ENCODE measurements at places on chromosomes 4 and X.
A peak's percentile ranks its signal among the peaks of the same experiment; 100 is the strongest.

DNA sequence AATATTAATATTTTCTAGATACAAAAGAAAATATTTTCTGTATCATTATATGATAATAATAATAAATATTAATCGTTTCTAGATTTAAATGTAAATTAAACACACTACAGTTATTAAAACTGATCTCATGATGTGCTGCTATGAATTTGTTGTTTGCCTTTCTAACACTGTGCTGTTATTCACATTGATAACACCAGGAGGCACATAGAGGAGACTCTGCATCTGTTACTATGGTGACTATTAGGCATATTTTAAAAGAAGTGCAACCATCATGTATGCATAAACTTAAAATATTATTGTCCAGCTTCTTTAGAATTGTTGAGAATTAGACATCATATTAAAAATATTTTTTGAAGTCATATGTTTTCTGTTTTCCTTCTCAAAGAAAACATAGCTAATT, 11.8 kb upstream of the PDGFC start:
- DNase-seq, result no peak

- DNase-seq, result no peak
These were observed 474.4 kb downstream of the RAPGEF2 start for GRCh38 chr4:159577241-159577640.

GRCh38 chr4:167290678-167291077, 56.4 kb upstream of the SPOCK3 start:
- DNase-seq, result no peak

- no peak for DNase-seq
These were observed 139.9 kb upstream of the UGT8 start for GRCh38 chr4:114458728-114459127.

GRCh38 chr4:123640824-123641223, 244.2 kb downstream of the SPRY1 start:
- DNase-seq, result no peak

- DNase-seq, result no peak
These were observed 35.2 kb upstream of the AMBN start for GRCh38 chr4:70556856-70557255.

DNA sequence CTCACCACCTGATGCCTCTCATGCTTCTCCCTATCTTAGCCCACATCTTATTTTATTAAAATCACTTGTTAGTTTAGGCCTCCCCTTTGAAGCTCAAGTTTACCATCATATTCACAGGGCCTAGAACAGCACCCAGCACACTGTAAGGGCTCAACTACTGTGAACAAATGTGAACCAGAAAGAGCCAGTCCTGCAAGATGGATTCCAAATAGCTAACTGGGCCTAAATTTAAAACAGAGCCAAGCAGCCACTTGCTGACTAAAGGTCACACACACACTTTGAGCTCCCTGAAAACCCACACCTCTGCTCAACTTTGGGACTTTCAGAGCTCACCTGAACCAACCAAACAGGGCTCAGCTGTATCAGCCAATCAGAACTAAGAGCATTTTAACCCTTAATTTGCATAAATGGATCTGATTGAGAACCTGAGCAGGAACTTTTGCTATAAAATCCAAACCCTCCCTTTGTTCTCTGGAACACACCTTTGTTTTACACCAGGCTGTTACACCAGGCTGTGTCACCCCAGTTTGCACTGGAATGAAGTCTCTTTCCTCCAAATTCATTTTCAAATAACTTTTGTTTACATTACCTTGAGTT, 62.1 kb upstream of the EXOC1L start:
- no peak for DNase-seq

DNA sequence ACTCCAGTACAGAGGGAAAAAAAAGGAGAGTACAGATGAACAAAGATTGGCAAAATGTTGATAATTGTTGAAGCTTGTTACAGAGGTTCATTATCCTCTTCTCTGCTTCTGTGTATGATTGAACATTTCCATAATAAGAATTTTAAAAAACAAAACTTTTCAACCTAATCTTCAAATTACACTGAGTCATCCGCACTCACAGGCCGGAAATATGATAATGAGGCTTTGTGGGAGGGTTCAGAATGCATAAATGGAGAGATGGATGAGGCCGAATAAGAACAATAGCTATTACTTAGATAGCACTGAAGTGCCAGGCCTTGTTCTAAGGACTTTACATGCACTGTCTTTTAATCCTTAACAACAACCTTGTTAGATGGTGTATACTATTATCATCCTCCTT, 4.6 kb upstream of the ERCC6L start:
- DNase-seq, result no peak

DNA sequence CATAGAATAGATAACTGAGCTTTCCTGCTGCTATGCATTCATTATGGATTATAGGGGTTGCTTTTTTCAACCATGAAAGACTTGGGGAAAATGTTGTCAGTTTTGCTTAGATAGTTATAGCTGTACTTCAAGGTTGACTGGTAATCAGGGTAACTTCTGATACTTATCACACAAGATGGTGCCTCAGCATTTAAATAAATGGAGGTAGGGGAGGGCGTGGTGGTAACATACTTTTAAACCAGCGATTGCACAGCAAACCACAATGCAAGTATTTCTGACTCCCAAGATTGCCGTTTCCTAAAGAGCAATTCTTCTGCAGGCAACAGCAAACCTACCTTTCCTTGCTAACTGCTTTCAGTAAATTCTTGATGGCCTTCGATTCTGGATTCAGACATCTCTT, 1.3 kb downstream of the CXCL10 start:
- no peak for DNase-seq

DNA sequence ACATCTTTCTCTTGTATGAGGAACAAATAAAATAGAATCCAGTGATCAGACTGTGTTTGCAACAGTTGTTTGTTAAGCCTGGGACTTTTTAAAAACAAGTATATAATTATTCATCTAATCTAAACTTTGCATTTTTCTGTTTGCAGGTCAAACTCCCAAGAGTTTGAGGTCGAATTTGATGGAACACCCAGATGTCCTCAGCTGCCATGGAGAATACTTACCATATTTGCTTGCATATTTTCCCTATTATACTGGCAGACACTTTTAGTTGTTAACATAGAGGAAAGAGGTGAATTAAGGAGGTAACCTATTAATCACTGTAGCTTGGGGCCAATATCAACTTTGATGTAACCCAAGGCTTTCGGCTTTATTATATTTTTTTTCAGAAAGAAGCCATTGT, 401.5 kb upstream of the DIPK2B start:
- no peak for DNase-seq

DNA sequence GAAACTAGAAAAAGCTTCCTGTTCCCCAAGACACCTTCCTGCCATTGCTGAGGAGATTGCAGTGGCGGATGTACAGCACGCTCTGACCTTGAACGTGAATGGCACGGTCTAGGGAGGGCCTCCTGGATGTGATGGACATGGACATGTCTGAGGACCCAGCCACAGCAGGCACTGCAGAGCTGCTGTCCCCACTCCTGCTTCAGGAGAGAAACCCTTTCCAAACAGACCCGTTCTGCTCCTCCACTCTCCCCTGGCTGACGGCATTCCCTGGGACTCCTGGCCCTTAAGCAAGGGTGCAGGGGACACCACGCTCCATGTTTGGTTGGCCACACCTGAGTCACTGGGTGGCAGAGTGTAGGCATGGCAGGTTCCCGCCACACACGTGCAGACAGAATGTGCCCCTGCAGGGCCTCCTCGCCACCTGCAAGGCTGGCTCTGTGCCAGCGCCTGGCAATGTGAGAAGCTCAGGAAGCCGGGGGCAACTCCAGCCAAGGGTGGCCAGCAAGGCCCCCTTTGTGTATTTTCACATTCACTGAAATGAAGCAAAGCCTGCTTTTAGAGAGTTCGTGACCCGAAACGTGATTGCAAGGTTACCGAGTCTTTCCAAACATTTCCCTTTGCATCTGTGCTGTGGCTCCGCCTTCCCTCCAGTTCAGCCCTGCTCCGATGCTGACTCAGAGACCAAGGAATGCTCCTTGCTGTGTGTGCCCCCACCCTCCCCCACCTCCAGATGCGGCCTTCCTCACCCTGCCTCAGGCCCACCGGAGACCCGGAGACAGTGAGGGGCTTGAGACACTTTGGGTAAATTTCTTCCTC, 46.1 kb downstream of the HTRA3 start:
- no peak for DNase-seq

GRCh38 chr4:153189016-153189801, 15.0 kb upstream of the TRIM2 start:
- no peak for DNase-seq

GRCh38 chrX:18252644-18253359, 32.1 kb upstream of the BEND2 start:
- DNase-seq, result no peak

GRCh38 chr4:6372649-6373525, 99.5 kb downstream of the PPP2R2C start:
- DNase-seq, result peak; percentile 53

DNA sequence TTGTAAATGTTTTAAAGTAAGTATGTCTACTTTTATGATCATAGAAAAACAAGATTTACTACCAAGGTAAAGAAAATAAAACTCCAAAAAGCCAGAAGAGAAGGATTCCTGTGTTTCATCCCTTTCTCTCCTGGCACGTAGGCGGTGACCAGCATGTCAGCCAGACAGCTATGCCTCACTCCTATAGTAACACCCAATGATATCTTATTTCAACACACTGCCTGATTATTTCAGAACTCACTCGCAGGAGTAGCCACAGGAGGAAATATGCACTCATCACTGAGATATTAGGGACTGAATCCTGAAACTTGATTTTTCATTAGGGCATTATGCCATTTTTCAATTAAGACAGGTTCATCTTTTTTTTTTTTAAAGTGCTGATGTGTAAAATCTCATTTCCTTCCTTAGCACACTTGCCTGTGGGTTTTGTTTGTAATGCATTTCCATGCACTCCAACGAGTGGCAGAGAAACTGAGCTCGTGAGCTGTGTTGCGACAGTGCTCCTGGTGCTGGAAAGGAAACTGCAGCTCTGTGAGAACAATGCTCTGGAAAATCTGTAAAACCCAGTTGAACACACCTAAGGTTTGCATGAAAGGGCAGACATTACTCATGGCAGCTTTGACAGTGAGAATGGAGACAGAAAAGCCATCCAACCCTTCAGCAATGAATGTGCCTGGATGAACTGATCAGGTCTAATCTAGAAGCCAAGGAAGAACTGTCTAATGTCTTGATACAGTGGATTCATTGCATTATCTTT, 18.2 kb downstream of the RAI2 start:
- no peak for DNase-seq

GRCh38 chr4:127604949-127605709, 27.6 kb upstream of the INTU start:
- no peak for DNase-seq

GRCh38 chr4:166257891-166258290, 384.9 kb downstream of the TLL1 start:
- DNase-seq, result no peak

DNA sequence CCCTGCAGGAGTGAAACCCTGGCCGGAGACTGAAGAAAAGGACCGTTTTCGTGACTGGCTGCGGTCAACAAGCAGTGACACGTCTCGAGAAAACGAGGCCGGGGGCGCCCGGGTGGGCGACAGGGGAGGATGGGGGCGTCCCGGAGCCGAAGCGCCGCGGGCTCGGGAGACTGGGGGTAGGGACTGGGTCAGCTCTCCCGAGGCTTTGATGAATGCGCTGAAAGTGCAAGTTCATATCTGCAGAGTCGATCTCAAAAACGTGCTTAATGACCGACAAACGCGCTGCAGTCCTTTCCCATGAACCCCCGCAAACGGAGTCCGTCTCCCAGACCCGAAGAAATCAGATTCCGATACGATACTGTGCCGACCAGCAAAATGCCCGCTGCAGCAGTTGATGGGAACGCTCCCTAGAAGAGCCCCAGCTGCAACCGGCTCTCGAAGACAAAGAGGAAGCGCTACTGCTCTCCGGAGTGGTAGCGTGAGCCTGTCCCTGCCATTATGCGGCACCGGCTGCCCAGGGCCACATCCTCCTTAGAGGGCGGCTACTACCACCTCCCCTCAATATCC, 806 bp upstream of the CD99L2 start:
- DNase-seq, result peak; percentile 34

DNA sequence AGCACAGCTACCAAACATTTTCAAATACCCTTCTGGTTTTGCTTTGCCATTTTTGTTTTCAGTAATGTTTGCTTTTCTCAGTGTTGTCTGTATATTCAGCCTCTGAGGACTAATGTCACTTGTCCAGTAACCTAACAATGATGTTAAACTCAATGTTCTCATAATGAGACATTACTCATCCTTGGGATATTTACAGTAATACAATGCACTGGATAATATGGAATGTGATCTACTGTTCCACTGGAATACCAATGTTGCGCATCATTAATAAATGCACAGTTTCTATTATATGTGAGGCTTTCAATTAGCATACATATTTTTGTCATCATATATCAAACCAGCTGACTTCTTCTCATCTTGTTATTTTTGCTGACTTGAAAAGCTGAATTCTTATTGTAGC, 259.1 kb downstream of the SH2D1A start:
- DNase-seq, result no peak

- no peak for DNase-seq
These were observed 113.1 kb downstream of the RAB28 start for GRCh38 chr4:13371048-13371447.

- DNase-seq, result peak; percentile 39
These were observed 454 bp downstream of the LETM1 start for GRCh38 chr4:1855333-1856070.

GRCh38 chrX:1883772-1884171, 268.9 kb downstream of the ASMT start:
- DNase-seq, result no peak

GRCh38 chr4:162497564-162498167, 333.9 kb upstream of the FSTL5 start:
- peak; percentile 11 for DNase-seq

- no peak for DNase-seq
These were observed 151.8 kb upstream of the GATB start for GRCh38 chr4:151912632-151913031.
